ENCODE measurements at places on chromosomes 16 and 17.
A peak's percentile ranks its signal among the peaks of the same experiment; 100 is the strongest.

DNA sequence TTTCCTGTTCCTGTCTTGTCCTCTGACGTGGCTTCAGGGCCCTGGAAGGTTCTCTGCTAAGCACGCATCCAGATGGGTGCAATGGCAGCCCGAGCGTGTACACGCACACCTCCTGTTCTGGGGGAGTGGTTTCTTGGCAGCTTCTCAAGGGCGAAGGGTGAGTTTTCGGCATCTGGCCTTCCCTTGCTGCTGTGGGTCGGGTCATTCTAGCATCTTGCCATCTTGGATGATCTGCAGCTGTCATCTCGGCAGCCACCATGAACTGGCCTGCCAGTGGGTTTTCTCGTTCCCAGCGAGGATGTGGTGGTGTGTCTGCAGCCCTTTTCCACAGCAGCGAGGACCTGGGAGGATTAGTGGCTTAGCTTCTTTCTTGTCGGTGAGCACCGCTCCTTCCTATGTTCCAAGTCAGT is 10.6 kb downstream of the MSI2 start:
- no peak for DNase-seq

DNA sequence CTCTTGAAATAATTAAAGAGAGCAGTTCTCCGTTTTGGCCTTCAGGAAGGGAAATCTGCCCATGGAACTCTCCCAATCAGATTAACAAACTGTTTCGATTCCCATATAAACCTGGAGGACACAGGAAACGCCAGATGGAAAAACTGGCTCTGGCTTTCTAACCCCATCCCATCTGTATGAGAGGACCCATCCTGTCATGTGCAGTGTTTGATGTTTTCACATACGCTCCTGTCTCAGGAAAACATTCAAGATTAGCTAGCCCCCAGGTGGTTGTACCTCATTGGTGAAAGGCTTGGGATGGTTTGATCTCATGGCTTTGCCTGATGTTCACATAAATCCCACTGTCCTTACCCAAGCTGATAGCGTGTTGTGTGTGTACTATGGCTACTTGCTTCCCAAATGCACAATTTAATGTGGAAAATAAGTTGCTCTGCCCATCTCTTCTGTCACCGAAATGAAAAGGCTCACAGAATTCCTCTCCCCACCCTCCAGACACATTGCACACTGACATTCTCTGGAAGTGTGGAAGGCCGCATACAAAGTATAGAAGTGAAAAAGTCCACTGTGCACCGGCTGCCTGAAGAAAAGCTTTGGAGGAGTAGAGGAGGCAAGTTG is 18.2 kb upstream of the ERN1 start:
- no peak for DNase-seq

- no peak for DNase-seq
Observed at GRCh38 chr17:46866325-46866724, 14.9 kb downstream of the WNT9B start.

DNA sequence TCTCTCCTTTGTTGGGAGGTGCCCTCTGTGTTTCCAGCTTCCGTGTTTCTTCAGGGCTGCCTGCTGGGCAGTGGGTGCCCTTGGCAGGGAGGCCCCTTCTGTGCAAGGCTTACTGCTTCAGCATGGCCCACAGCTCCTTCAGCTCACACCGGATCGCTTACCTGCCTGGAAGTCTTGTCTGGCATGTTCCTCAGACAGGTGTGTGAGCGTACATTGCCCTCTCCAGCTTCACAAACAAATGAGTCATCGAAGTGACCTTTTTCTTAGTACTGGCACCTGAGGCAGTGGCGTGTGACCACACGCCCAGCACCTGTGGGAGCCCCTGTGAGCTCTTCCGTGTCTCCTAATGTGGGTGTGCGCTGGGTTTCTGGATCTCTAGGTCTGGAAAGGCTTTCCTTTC is 3.5 kb downstream of the RAB40C start:
- no peak for DNase-seq

DNA sequence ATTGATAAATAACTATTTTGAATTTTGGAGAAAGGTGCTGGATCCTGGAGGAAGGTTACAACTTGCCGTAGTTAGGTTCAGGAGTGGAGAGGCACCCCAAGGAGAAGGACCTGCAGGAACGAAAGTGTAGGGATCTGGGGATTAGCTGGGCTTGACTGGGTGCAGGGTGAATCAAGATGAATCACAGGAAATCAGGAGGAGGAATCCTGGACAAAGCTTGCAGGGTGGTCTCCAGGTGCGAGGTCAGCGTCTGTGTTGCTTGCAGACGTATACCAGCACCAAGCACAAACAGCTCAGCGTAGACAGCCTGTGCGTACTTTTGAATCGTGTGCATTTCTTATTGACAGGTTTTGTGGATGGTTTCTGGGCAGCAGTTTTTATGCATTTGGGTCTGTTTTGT is 144.3 kb downstream of the MSI2 start:
- DNase-seq: no peak

- no peak for DNase-seq
Observed at GRCh38 chr16:745739-746138, 4.9 kb upstream of the CIAO3 start.

GRCh38 chr16:57658130-57658877 is 9.8 kb upstream of the ADGRG3 start:
- DNase-seq: no peak

GRCh38 chr17:10799407-10799806 is 4.5 kb downstream of the TMEM238L start:
- DNase-seq: no peak

- DNase-seq: no peak
Observed at GRCh38 chr17:17121162-17121561, 78.9 kb downstream of the MPRIP start.

- no peak for DNase-seq
Observed at GRCh38 chr17:14559264-14560119, 258.6 kb downstream of the HS3ST3B1 start.

- no peak for DNase-seq
Observed at GRCh38 chr17:27633312-27634025, 2.5 kb downstream of the LGALS9 start.

GRCh38 chr16:70688246-70688742 is 2.4 kb upstream of the MTSS2 start:
- no peak for DNase-seq

- DNase-seq: no peak
Observed at GRCh38 chr16:70331588-70332358, 14.9 kb upstream of the DDX19A start.

- DNase-seq: no peak
Observed at GRCh38 chr16:3113765-3114479, 1.5 kb downstream of the ZNF205 start.

GRCh38 chr17:3827124-3827773 is 18.8 kb downstream of the NCBP3 start:
- DNase-seq: no peak

GRCh38 chr17:80415626-80416137 is 715 bp downstream of the ENDOV start:
- DNase-seq: no peak

DNA sequence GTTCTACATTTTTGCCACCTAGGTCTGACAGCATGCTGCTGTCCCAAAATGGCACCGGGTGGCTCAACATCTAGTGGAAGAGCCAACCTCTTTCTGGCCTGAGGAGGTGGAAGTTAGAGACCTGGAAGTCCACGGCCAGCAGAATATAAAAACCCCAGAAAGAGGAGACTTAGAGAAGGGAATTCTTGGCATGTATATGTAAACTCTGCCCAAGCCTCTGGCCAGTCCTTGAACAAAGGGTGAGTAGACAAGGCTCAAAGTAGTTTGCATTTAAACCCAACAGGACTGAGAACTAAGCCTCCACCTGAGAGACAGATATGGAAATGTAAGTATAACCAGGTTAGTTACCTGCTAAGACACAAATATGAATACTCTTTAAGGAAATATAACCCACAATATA is 210.3 kb downstream of the GRIN2A start:
- no peak for DNase-seq

GRCh38 chr16:50745940-50746339 is 4.1 kb downstream of the CYLD start:
- DNase-seq: no peak

DNA sequence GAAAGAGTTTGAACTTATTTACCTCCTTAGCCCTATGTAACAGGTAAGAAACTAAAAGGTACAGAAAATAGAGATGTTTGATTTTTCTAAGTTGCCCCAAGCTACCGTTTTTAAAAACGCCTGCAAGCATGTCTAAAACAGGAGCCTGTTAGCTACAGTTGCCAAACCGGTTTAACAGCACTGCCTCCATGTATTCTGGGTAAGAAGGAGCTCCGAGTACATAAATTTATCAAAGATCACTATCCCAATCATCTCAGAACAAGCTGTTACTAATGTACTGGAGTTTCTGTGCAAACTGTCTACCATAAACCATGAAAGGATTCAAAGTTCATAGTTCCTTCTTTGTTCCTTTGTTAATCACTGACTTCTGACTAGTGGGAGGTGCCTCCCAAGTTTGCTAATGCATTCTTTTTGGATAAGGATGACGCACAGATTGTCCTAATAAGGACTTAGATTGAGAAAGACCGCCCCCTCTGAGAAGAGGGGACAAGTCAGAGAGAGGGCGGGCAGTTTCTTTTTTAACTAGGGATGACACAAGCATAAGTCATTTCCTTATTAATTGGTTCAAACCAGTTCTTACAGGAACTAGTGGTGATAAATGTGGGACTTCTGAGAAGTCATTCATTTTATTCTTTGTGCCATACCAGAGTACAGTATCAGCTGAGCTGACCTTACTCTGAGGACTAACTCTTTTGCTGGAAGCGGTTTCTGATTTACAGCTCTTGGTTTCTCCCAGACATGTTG is 55.3 kb downstream of the TUBD1 start:
- DNase-seq: no peak

GRCh38 chr16:59053911-59054310 is 319.8 kb upstream of the GOT2 start:
- DNase-seq: no peak

DNA sequence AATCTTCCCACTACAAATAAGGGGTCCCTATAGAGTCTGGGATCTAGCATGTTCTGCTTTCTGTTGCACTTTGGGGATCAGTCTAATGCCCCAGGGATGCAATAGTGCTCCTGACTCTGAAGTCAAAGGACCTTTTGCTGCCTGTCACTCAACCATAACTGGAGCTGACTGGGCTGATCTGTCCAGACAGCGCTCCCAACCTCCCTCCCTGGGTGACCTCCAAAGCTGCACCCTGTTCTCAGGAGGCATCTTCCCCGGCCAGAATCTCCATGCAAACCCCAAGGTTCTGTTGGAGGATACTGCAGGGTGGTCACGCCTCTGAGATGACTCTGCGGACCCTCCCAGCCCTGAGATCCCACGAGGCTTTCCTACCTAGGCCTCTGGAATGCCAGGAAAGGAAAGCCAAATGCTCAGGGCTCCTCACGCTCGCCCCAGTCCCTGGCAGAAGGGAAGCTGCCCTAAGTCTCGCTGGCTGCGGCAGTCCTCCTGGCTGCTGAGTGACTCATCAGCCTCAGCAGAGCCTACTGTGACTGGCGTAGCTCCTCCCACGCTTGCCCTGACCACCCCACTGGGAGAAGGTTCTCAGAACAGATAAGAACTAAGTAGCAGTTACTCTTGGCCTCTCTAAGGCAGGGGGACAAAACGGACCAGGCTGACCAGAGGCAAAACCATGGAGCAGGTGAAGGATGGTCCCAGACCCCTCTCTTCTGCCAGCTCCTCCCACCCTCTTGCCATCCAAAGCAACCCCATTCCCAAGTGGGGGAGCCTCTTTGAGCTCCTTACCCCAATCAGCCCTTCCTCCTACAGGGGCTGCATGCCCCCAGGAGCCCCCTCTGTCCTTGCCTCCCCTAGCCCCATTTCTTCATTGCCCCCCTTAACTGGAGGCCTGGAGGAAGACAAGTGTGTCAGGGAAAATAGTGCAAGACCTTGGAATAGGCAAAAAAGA is 124.1 kb upstream of the TNRC6C start:
- DNase-seq: no peak

- DNase-seq: no peak
Observed at GRCh38 chr16:20410121-20410723, 888 bp downstream of the ACSM5 start.

- DNase-seq: no peak
Observed at GRCh38 chr16:64428463-64429113, 693.3 kb downstream of the CDH11 start.

GRCh38 chr17:29591146-29591736 is 1.7 kb upstream of the ANKRD13B start:
- DNase-seq: no peak

DNA sequence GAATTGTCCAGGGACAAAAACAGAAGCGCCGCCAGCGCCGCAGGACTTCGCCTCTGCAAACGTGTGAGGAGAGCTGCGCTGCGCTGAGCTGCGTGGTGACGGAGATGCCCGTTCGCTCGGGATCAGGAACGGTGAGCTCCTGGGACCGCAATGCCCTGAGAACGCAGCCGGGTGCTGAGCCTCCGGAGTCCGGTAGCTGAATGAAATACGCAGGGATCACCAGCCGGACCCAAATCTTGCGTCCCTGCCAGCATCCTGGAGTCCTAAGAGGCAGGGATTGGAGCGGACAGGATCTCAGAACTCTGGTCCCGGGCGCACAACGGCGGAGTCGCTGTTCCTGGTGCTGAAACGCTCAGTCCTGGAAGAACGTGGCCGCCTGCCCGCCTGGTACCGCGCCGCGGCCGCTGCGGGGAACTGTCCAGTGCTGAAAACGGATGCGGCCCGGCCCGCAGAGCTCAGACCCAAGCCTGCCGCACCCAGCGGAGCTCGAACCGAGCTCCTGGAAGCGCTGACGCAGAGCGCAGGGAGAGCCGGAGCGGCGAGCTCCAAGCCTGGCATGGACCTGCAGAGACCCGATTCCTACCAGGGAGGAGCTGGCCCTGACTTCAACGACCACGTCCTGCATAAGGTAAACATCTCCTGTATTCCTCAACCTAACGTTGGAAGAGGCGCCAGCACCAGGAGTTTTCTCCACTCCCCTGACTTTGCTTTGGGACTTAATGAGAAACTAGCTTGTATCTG is 41.5 kb downstream of the CD300LF start:
- DNase-seq: peak; percentile 36

GRCh38 chr17:49985310-49985990 is 9.6 kb downstream of the DLX3 start:
- DNase-seq: no peak

DNA sequence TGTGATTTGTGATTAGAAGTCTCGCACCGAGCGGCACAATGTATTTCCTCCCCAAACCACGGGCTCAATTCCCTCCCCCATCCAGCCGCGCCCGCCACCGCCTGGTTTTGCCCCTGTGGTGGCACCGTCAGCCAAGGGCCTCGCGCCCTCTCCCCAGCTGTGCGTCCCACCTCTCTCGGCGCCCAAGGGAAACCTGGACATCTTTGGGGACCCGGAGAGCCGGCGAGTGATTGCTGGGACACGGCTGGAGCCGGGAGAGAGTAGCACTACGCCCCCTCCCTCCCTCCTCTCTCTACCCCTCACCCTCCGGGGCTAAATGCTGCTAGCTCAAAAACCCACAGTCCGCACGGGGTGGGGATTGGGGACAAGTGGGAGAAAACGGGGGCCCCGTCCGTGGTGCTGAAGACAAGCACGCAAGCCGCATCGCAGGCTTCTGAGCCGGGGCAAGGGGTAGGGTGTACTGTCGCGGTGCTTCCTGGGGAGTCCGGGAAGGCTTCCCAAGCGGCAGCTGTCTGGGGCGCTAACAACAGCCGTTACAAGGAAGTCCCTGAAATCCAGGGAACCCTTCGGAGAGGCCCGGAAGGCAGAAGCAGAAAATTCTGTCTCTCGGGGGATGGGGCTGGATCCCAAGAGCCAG is 1.4 kb downstream of the CBLN1 start:
- no peak for DNase-seq
